ENCODE measurements at places on chromosomes 2 and 18. TPM values are rescaled to one million over a fixed set of nuclear protein-coding genes. Genes with fewer than 3 reads are reported as not detected.

GRCh38 chr2:241366678-241367077, 10.6 kb downstream of the FARP2 start:
- no peak for DNase-seq

Gene KCMF1
- 163 TPM for total RNA-seq

Gene DSC2
- 2.7 TPM for total RNA-seq

DNA sequence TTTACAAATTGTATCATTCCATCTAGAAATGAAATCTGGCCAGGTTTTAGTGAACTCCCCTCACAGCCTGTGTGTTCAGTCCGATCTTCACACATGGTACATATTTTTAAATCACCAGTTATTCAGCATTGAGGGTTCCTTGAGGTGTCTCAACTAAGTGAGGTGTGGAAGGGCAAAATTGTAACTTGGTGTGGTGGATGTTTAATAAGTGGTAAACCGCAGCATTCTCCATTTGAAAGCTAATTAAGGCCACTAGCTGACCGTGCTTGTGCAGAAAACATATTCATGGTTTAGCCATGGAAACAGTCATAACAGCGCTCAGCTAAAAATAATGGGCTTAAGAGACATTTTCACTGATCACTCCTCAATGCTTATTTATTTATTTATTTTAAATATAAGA, 786.2 kb upstream of the FANCL start:
- no peak for DNase-seq

GRCh38 chr2:204948822-204949221, 403.5 kb downstream of the PARD3B start:
- DNase-seq = no peak

DNA sequence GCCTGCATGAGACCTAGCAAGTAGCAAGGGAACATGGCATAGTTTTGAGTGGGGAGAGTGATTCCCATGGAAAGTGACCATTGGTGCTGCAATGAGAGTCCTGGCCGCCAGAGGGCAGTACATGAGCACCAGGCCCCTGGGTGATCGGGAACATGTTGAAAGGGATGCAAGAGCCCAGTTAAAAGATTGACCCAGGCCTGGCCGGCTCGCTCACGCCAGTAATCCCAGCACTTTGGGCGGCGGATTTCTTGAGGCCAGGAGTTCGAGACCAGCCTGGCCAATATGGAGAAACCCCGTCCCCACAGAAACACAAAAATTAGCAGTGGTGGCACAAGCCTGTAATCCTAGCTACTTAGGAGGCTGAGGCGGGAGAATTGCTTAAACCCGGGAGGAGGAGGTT, 22.2 kb downstream of the FAP start:
- peak; percentile 60 for DNase-seq

Gene AOX1
- 3.0 TPM for total RNA-seq

DNA sequence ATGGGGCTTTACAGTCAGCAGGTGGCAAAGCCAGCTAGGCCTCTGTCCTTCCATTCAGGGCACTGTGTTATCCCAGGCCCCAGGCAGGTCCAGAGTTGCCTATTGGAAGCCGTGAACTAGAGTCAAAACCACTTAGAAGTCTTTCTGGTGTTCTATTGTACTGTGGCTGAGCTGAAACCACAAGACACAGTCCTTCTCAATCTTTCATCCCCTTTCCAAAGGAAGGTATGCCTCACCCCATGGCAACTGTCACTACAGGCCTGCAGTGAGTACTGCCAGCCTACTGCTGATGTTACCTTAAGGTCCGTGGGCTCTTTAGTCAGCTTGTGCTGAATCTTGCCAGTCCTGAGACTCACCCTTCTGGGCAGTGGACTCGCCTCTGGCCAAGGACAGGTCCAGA, 181.6 kb downstream of the GULP1 start:
- DNase-seq = no peak

DNA sequence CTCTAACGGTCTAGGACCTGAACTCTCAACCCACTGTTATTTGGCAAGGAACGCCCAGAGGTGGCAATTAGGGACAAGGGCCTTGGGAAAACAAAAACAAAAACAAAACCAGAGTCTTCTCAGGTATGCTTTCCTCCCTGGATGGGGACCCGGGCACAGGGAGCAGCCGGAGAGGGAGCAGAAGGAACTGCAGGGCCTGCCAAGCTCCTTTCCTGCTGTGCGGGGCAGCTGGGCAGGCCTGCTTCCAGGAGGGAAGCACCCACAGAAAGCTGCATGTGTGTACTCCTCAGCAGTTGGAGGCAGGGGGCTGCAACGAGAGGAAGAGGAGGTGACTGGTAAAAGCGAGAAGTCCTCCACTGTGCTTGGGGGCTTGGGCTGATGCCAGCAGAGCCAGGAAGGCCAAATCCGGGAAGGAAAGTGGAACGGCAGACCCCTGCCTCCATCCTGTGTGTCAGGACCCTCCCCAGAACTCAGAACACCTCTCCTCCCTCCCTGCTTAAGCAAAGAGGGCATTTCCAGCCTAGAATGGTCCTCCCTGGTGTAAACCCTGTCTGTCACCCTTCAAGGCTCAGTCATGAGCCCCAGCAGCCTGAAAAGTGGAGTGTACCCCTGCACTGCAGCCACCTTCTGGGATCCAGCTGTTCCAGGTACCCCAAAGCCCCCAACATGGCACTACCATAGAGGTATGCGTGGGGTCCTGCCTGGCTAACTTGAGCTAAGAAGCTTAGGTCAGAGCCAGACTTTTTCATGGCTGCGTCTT, 56.3 kb downstream of the DNMT3A start:
- DNase-seq = no peak

- no peak for DNase-seq
Measured at GRCh38 chr2:183009249-183009899, 28.9 kb downstream of the NCKAP1 start.

- no peak for DNase-seq
Measured at GRCh38 chr2:190847504-190848081, 33.0 kb upstream of the GLS start.

Gene SMYD1
- not detected for total RNA-seq

DNA sequence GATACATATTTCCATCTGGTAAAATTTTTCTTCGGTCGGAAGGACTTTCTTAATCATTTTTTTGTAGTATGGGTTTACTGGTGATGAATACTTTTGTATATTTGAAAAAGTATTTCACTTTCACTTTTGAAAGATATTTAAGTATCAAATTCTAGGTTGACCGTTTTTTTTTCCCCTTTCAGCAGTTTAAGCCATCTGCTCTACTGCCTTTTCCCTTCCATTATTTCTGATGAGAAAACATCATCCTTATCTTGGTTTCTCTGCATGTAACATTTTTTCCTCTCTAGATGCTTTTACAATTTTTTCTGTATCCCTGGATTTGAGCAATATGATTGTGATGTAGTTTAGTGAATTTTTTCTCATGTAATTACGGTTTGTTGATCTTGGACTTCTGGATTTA, 87.0 kb downstream of the MTX2 start:
- DNase-seq = no peak

Gene PNPT1
- 50.1 TPM for total RNA-seq

GRCh38 chr2:137221797-137222492, 456.6 kb downstream of the THSD7B start:
- no peak for DNase-seq

Gene GPR55
- 0.08 TPM for total RNA-seq

Gene OTOS
- not detected for total RNA-seq

- no peak for DNase-seq
Measured at GRCh38 chr2:37090019-37090477, 5.7 kb downstream of the GPATCH11 start.

DNA sequence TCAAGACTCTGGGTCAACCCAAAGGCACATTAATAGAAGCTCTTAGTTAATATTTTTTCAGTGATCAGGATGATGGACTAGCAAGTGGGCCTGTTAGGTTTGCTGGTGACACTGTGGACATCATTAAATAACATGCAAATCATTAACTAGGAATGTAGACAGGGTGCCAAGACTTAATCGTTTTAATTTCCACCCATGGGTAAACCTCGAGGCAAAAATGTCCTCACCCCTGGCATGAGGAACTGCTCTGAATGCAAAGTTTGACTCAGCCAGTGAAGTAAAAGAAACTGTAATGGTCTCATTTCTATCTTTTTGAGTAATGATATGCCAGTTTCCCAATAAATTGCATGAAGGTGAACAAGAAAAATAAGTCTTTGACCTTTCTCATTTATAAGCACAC, 152.6 kb upstream of the MEX3C start:
- no peak for DNase-seq

DNA sequence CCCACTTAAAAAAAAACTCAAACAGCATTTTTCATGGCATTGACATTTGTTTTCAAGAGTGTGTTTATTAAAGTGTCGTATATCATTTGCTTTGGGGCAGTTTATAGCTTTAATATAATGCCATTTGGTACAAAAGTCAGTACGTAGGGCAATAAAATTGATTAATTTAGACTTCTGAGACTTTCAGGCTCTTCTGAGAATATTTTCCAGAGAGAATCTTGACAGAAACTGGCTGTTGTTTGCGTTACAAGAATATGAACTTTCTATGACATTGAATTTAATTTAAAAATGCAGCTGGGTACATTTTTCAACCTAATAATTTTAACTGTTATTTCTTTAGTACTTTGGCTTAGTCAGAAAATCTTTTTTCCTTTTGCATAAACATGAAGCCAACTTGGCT, 98.9 kb downstream of the RNF144A start:
- DNase-seq = no peak

DNA sequence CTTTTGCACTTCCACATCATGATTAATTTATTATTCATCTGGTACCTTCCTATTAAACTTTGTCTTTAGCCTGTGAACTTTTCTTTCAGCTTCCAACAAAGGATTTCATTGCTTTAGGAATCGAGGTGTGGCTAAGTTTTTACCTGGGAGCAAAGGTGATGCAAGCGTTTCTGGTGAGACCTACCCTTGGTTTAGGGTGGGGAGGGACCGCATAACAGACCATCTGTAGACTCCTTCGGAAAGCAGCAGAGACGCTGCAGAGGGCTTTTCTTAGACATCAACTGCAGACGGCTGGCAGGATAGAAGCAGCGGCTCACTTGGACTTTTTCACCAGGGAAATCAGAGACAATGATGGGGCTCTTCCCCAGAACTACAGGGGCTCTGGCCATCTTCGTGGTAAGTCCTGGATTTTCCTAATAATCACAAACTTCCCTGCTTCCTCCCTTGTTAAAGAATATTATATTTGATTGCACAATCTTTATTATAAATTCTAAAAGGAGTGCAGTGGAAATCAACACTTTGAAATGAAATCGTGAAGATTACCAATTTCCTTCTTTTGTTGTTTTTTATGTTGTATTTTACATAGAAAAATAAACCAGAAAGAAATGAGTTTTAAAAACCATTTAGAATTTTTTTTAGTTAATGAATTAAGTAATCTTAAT, at the start of gene DSG3:
DSG3 (plus strand) TSS at position 212 of the 662 bp plus-strand sequence; CDS start at position 349, 137 bp downstream.
- no peak for DNase-seq

Gene DSEL
- 6.8 TPM for total RNA-seq

DNA sequence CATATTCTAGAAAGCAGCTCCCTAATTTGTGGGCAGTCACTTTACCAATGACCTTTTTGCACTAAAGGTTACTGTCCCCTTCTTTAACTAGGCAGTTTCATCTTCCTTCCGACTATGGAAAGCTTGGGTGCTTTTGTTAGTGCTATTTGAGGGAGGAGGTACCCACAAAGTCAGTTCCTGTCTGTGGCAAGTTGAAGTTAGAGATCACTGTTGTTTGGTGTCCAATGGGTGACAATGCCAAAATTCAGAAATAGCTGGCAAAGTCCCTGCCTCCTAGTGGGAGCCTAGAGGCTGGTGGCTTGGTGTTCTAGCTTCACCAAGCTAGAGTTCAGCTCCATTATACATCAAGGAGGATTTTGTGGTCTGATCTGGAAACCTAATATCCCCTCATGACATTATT, 87.1 kb upstream of the PNPT1 start:
- no peak for DNase-seq

Gene TRIM43
- total RNA-seq = not detected

- DNase-seq = no peak
Measured at GRCh38 chr2:160294339-160294803, 94.3 kb upstream of the ITGB6 start.

- no peak for DNase-seq
Measured at GRCh38 chr2:160087854-160088745, 25.7 kb upstream of the PLA2R1 start.

Gene SLC23A3
- 3.3 TPM for total RNA-seq

DNA sequence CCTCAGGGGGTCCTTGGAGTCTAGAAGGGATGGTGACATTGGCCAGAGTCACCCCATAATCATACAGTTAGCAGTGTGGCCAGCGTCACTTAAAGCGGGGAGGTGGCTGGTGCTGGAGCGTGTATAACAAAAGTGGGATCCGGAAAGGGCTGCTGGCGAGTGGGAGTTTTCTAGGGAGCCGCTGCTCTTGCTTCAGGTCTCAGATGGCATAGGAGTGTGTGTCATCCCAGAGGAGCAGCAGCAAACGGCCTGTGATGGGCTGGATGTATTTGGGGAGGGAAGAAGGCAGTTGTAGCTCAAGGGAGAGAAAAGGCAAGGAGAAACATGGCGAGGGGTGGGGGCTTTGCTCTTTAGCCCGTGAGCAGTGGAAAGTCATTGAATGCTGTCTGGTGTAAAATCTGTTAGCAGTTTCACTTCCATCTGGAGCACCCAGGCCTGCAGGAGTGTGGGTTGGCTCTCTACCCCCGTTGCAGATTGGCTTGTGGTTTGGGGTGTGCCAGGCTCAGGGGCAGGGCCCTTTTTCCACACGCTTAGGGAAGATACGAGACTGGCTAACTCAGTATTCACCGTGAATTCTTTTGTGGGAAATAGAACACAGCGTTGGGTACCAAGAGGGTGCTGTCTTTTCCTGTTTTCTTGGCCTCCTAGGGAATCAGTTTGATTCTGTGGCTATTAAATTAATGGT, 120.5 kb downstream of the AGAP1 start:
- DNase-seq = no peak

DNA sequence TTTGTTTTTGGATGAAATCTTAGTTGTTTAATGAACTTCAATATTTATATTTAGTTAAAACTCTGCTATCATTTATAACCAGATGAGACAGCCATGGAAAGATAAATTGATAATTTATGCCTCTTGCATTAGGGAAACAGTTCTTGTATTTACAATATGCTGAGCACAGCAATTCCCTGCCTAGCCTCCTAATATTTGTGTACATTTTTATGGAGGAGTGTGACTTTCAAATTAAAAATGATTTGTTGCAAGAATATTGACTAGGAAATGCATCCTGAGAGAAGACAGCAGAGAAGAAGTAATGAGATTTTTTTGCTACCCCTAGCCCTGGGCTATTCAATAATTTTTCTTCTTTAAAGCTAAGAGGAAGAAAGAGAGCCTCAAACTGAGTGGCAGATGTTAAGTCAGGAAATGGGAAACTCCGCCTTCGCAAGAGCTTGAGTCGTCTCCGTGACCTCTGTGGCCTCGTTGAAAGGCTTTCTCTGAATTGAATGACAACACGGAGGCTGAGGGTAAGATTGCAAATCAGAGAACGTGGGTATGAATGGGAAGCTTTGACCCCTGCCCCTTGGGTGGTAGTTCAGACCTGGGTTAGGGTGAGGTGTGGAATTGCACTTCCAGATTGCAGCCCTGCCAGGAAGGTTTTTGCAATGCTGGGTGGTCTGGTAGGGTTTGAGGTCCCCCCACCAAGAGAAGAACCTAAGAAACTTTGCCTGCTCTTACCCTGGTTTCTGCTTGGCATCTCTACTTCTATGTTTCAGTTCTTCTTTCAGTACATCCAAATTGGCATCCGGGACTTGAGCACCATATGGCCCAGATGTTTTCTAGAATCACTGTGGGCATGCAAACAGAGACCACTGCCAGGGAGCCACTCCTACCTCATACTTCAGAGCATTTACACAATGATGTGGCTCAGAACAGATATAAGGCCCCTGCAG, 210.3 kb upstream of the RBMS1 start:
- no peak for DNase-seq

Measured in Panc1 (cell line).